ENCODE measurements at places on chromosomes 6 and 20. TPM values are rescaled to one million over a fixed set of nuclear protein-coding genes. Genes with fewer than 3 reads are reported as not detected.

DNA sequence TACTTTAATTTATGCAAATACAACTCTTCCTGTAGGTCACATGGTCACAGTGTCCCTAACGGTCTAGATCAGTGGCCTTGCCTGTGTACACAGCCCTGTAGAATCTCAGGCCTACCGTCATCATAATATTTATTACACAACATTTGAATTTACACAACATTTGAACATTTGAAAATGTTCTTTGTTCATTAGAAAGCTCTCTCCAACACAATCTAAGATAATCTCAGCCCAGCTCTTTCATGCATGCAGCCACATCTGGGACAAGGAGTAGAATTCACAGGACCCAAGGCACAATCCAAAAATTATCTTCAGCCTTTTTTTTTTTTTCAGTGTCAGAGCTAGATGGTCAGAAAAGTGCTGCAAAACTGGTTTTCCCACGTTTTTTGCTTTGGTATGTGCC, 892.8 kb downstream of the TFAP2A start:
- no peaks in the 10 kb centered on the region for H3K36me3 ChIP-seq
- no peak overlapping the region for H3K4me3 ChIP-seq
- no peaks in the 10 kb centered on the region for H3K27me3 ChIP-seq

GRCh38 chr6:129146902-129147301, 264.0 kb downstream of the LAMA2 start:
- no peaks in the 10 kb centered on the region for H3K4me1 ChIP-seq
- H3K4me3 ChIP-seq: no peak overlapping the region
- H3K27me3 ChIP-seq: no peaks in the 10 kb centered on the region
- H3K27ac ChIP-seq: no peak overlapping the region
- no peak for DNase-seq

- H3K36me3 ChIP-seq: no peaks in the 10 kb centered on the region
- H3K27me3 ChIP-seq: no peaks in the 10 kb centered on the region
- no peaks in the 10 kb centered on the region for H3K4me1 ChIP-seq
- no peak for DNase-seq
- H3K27ac ChIP-seq: no peak overlapping the region
Measured at GRCh38 chr20:54543369-54543768, 68.0 kb downstream of the DOK5 start.

DNA sequence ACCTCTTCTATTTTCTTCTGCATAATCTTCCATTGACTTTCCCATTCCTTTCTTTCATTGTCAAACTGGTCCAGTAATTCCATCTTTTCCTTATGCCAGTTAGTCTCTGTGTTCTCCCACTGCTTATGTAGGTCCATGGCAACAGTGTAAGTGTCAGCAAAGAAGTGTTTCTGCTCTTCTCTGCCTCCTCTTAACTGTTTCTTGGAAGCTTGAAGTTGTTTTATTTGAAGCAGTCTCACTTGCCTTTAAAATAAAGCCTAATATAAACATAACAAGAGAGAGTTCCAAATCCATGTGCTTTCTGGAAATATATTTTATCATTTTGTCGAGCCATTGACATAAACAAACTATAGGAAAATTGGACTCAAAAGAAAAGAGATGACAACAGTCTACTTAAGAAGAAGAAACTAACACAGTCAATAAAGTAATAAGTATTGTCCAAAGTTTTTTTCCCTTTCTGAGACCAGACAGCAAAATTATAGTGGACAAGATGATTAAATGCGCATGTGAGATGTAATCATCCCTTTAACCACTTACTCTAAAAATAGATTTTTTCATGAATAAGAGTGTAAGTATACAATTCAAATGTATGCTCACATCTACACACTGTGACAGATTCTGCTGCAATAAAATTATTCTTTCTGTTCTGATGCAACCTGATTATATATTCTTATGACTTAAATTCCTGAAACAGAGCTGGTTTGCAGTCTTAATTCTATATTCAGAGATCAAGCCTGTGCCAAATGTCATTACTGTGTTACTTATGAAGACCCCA, 5.2 kb downstream of the KIAA0408 start:
- H3K4me3 ChIP-seq: no peak overlapping the region
- no peaks in the 10 kb centered on the region for H3K36me3 ChIP-seq

GRCh38 chr6:139881236-139881635, 506.8 kb upstream of the CITED2 start:
- no peak overlapping the region for H3K4me3 ChIP-seq
- no peaks in the 10 kb centered on the region for H3K27me3 ChIP-seq
- peaks cover 8% of the 10 kb centered on the region for H3K4me1 ChIP-seq
- no peaks in the 10 kb centered on the region for H3K36me3 ChIP-seq
- DNase-seq: no peak
- no peak overlapping the region for H3K27ac ChIP-seq

DNA sequence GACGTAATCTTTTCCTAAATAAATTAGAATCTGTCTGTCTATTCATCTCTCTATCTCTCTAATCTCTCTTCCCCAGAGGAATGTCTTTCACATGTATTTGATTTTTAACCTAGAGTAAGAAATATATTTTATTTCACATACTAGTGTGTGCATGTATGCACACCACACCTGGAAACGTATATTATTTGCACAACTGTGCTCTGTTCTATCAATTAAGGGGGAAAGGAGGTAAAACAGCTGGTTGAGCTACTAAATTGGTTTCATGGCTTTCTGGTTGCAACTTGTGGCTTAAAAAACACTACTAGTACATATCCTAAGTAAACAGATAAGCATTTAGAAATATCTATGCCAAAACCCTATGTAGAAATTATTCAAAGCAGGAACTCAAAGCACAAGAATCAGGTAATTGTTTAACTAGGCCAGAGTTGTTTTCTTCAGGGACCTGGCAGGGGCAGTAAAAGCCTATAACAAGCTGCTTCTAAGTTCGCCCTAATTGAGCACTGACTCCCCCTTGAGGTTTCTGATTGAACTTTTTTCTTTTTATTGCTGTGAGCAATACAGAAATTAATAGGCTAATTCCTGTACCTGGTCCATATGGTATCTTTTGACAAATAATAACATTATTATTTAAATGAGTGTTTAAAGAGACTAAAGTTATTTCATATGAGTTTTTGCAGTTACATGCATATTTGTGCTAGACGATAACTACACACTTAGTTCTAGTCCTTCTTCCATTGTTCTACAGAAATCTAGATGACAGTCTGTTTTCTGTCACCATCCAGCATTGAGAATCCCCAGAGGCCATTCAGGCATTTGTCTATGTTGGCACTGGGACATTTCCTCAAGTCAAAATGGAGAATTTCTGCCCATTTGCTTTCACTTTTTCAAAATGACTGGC, 88.6 kb downstream of the MCHR2 start:
- peak; percentile 49 for DNase-seq
- H3K4me3 ChIP-seq: no peak overlapping the region
- no peak overlapping the region for H3K27ac ChIP-seq
- peaks cover 4% of the 10 kb centered on the region for H3K4me1 ChIP-seq

DNA sequence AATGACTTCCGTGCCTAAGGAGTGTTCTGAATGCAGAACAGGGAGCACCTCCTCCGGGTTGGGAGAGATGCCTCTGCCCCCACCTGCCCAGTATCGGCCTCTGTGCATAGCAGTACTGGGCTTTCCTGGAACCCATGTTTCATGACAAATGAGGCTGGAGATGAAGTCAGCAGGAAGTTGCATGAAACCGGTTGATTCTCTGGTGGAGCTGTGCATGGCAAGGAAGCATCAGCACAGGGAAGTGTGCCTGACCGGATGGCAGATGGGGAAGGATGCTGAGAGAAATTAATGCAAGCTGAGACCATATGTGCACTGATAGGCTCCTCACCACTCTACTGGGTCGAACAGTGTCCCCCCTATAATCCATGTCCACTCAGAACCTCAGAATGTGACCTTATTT, 155.5 kb downstream of the CDH26 start:
- no peaks in the 10 kb centered on the region for H3K27me3 ChIP-seq
- no peaks in the 10 kb centered on the region for H3K4me1 ChIP-seq
- DNase-seq: no peak

- H3K27me3 ChIP-seq: no peaks in the 10 kb centered on the region
- H3K27ac ChIP-seq: no peak overlapping the region
- DNase-seq: no peak
- H3K4me3 ChIP-seq: no peak overlapping the region
- peaks cover 37% of the 10 kb centered on the region for H3K4me1 ChIP-seq
- H3K36me3 ChIP-seq: no peaks in the 10 kb centered on the region
Measured at GRCh38 chr20:8151372-8151771, 19.3 kb downstream of the PLCB1 start.

DNA sequence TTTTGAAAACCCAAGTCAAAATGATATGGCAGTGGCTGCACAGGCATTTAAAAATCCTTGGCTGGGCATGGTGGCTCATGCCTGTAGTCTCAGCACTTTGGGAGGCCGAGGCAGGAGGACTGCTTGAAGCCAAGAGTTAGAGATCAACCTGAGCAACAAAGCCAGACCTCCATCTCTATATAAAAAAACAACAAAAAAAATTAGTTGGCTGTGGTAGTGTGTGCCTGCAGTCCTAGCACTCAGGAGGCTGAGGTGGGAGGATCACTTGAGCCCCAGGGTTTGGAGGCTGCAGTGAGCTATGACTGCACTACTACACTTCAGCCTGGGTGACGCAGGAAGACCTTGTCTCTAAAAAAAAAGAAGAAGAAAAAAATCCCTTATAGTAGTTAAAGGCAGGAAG, 142.9 kb downstream of the MYB start:
- no peaks in the 10 kb centered on the region for H3K4me1 ChIP-seq
- no peaks in the 10 kb centered on the region for H3K27me3 ChIP-seq
- no peak overlapping the region for H3K4me3 ChIP-seq

GRCh38 chr20:10854976-10855375, 181.2 kb upstream of the JAG1 start:
- no peaks in the 10 kb centered on the region for H3K36me3 ChIP-seq
- H3K4me3 ChIP-seq: no peak overlapping the region
- no peak overlapping the region for H3K27ac ChIP-seq
- H3K27me3 ChIP-seq: no peaks in the 10 kb centered on the region

Gene C2
- 1.3 TPM for total RNA-seq

Gene TBXT
- total RNA-seq: not detected

Gene TBX18
- 0.52 TPM for total RNA-seq

Gene TRIM31
- total RNA-seq: not detected
